Hippocampal formation (tissue), 2 donors: ENCODE measurements at places on chromosomes 2 and 18.

- DNase-seq = no peak
Observed at GRCh38 chr18:23903971-23904370, 110.6 kb upstream of the TTC39C start.

GRCh38 chr2:197077336-197077735 lies 150.8 kb upstream of the PGAP1 start:
- no peak for DNase-seq

DNA sequence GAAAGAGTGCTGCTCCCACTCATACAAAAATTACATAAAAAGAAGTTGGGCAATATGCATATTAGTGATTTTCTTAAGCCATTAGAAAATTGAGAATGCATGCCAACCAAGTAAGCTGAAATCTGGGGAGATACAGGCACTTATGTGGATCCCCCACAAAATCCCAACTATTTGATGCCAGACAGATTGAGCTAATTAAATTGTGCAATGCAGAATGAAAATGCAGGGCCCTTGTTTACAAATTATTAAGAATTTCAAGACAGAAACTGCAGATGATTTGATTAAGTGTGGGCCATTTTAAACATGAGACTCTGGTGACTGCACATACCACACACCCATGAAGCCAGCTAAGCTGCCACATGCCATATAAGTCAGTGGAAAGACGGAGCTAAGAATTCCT lies 554.5 kb downstream of the CBLN2 start:
- no peak for DNase-seq

DNA sequence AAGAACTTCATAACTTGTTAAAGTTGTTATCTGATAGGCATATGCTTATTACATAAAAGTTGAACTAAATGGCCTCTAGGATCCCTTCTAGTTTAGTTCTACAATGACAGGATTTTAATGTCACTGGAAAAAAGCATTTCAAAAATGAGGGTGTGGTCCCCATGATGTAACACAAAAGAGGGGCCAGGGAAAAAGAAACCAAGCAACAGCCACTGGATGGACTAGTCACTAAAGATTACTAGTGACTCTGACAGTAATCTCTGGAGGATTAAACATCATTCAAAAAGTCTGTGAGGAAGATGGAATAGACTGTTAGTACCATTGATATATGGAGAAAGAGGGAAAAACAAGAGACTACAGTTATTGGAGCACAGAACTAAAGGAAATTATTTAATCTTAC lies 22.6 kb downstream of the SEPTIN10 start:
- DNase-seq = no peak

- DNase-seq = no peak
Observed at GRCh38 chr2:136858656-136859055, 93.3 kb downstream of the THSD7B start.

DNA sequence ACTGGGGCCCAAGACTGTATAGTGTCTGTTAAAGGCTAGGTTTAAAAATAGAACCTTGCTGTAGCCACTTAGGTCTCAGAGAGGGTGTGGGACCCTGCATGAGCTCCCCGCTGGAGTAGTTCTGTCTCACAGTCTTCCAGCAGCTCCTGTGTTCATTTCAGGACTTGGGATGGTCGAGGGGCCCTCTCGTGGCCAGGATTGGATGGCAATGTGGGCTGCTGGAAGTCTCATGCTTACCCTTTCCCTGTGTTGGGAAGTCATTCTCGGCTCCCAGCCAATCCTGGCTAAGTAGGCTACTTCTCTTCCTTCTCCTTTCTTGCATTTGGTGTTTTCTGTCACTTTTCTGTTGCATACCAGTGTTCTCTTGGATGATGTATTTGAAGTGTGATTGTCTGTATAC lies 284.0 kb upstream of the GCFC2 start:
- no peak for DNase-seq

DNA sequence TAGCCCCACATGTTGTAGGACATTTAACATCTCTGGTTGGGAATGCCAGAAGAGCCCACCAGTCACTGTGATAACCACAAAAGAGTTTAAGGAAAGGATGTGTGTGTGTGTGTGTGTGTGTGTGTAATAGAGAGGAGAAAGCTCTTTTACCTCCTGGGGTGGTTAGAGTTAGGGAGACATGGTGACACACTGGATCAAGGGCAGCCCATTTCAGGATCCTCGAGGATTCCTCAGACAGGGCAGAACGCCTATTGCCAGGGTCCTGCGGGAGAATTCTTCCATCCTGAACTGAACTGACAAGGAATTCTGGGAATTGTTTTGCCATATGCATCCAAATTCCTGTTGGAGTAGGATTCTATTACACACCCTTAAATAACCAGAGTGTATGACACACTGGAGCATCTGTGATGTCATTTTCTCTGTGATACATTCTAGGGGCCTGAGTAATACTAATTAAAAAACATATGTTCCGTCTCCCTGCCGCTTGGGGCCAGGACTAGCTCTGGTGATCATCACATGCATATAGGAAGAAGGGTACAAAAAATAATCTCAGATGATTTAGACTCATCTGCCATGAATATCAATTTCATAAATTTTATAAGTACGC lies 156.4 kb upstream of the MMADHC start:
- no peak for DNase-seq

GRCh38 chr2:16642088-16642487 lies 23.5 kb downstream of the CYRIA start:
- DNase-seq = no peak
